ENCODE measurements at places on chromosomes 13 and 19.

DNA sequence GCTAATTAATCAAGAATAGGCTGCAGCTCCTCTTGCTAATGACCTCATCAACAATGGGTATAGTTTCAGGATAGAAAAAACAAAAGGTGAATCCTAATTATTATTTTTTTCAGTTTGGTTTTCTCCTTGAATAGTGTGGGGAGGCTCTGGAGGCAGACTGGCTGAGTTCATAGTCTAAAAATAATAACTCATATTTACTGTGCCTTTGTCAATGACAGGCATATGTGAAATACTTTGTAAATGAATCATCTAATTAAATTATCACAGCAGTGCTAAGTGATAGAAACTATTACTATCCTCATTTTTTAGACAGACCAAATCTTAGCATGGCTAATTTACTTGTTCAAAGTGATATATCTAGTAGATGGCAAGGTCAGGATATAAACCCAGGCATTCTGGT, 1261.0 kb upstream of the SLC10A2 start:
- DNase-seq: no peak

DNA sequence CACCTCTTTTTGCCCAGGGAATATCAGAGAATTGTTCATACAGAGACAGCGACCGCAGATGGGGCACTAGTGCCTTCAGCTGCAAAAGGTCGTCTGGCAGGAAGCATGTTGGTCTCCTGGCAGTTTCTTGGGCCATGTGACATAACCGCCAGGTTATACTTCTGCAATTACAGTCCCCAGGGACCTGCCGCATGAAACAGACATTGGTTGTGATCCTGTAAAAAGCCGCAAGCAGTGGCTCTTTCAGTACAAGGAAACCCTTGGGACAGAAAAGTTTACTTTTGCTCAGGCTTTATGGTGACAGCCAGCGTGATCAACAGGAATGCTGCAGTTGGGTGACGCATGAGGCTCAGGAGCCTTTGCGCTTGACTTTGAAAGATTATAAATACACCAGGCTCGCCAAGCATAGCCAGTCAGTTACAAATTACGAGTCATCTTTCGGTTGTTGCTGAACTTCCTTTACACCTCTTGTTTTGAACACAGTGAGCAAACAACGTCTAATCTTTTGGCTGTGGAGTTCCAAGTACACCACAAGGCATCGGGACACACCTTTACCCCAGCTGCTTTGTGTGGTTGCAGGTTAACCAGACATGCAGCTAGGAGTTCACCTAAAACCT, 50.5 kb upstream of the UBE2L5 start:
- DNase-seq: peak; percentile 88

DNA sequence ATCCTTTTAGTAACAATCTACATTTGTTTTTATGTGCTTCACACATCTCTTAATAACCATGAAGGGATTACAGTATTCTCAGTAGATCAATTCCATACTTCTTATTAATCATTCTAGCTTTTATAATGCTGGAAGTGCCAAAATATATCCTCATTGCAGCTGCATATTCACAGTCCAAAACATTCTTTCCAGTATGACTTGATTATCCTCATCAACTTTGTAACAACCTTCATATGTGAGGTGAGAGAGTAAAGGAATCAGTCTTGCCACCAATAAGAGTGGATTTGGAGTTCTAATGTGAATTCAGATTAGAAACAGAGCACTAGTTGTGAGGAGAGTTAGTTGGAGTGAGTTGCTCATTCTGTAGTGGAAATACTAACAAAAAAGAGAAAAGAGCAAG, 208.0 kb upstream of the SPRY2 start:
- no peak for DNase-seq

DNA sequence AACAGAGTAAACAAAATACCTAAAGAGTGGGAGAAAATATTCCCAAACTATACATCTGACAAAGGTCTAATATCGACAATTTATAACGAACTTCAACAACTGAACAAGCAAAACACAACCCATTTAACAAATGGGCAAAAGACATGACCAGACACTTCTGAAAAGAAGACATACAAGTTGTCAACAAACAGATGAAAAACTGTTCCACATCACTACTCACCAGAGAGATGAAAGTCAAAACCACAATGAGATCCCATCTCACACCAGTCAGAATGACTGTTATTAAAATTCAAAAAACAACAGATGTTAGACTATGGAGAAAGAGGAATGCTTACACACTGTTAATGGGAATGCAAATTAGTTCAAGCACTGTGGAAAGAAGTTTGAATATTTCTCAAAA, 233.8 kb upstream of the EDNRB start:
- DNase-seq: no peak

DNA sequence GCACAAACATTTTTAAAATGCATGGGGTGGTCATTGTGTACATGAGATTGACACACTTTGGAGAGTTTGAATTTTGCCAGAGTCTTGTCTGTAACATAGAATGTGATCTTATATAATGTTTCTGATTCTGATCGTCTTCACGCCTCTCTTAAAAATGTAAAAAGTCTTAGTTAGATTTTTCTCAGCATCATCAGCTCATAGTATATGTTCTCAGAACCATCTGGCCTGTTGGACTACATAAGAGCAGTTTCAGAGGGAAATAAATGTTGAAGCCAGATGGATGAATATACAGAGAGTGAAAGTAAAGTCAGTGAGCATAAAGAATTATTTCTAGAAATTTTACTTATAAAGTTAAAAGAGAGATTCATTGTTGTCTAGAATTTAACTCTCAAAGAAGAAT, 789.9 kb upstream of the MIR17HG start:
- DNase-seq: no peak

All from CD4-positive, alpha-beta T cell treated with Interleukin-15 for 1 hour (primary cell).